ENCODE measurements at places on chromosomes 5 and 9.

DNA sequence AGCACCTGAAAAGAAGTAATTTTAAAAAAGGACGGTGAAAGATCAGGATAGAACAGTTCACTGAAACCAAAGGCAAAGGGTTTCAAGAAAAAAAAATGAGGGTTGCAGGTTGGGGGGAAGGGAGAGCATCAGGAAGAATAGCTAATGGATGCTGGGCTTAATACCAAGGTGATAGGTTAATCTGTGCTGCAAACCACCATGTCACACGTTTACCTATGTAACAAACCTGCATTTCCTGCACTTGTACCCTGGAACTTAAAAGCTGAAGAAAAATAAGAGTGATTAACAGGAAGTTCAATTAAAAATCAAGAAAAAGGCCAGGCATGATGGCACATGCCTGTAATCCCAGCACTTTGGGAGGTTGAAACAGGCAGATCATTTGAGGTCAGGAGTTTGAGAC is 44.1 kb upstream of the RNF38 start:
- DNase-seq: no peak

DNA sequence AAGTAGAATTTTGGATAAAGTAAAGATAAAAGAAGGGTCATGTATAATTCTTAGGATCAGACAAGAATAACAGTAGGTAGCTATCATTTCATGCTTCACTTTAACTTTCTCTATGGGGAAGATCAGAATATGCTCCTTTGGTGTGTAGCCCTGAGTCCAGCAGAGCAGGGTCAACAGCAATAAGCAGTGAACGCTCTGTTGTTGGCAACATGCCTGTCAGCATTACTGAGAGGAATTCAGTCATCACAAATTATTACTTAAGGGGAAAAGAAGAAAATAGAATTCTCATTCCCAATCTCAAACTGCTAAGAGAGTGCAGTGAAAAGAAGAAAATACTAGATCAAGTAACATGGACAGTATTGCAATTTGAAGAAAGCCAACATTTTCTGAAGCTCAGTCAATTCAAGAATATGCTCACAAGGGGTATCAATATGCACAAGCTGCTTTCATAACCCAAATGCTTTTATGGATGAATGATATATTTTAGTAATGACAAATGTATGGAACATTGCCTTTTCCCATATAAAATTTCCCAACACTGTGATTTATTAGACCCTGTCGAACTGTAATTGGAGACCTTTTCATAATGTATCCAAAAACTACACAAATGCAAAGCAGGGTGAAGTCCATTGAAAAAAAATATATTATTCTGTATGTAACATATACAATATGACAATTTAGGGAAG is 1359.4 kb downstream of the EFNA5 start:
- DNase-seq: no peak

DNA sequence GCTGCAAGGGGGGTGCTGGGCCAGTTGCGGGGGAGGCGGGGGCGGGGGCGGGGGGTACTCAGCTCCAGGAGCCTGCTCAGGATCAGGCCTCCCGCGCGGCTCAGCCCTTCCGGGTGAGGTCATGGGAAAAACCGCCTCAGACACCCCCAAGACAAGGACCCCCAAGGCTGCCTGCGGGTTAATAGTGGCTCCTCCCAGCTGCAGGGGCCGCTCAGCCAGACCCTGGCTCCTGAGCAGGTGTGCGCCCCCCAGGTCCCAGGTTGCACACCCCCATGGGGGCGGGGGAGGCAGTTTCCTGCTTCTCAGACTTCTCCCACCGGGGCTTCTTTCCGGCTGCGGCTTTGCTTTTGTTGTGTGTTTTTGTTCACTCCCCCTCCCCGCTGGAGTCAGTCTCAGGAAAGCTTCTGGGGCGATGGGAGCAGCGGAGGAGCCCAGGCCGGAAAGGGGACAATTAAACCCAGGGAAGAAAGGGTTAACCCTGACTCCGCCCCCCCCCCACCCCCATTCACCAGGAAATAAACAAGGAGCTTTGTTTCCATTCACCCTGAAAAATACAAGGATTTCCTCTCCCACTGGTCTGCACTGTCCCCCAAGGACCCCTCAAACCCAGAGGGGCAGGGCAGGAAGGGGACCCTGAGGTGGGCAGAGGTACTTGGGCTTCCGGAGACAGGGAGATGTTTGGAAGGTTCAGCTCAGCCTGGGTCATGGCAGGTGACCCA is 42.3 kb upstream of the NOTCH1 start:
- DNase-seq: peak; percentile 50

DNA sequence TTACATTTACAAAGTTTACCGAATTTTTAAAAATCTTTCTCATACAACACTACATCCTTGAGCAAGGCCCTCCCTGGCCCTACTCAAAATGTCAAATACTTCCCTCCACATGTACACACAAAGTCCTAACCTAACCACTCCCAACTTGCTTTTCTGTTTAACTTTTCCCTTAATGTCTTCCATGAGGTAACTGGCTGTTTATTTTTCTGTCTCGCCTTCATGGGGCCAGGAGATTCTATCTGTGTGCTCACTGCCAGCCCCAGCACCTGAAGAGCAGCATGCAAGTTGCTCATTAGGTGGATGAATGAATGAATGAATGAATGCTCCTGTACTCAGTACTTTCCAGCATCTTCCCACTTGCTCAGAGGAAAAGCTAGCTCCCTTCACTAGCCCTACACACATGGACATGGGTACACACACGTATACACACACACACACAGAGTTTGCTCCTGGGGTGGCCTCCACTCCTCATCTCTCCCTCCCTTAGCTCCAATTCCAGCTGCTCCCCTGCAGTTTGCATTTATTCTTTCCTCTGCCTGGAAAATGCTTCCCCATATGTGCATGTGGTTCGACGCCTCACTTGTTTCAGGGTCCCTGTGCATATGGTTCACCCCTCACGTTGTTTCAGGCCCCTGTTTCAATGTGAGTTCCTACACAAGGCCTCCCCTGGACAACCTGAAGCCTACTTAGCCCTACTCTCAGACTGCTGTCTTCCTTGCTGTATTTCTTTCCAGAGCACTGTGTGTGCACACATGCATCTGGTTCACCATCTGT is 165.2 kb downstream of the ROR2 start:
- no peak for DNase-seq

DNA sequence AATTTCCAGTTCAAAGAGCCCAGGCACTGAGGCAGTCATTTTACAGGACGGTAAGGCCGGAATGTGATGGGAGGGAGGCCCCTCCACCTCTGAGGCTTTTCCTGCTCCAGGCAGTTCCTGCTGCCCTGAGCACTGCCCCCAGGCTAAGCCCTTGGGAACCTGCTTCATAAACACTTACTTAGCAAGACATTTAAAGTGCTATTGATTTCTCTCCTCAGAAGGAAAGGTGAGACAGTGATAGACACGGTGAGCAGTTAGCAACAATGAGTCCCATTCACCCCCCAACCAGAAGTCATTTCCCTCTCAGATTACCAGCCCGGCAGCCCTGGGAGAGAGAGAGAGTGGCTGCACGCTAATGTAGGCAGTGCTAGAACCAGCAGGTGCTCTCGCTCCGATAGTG is 462.5 kb downstream of the SPOCK1 start:
- peak; percentile 28 for DNase-seq

DNA sequence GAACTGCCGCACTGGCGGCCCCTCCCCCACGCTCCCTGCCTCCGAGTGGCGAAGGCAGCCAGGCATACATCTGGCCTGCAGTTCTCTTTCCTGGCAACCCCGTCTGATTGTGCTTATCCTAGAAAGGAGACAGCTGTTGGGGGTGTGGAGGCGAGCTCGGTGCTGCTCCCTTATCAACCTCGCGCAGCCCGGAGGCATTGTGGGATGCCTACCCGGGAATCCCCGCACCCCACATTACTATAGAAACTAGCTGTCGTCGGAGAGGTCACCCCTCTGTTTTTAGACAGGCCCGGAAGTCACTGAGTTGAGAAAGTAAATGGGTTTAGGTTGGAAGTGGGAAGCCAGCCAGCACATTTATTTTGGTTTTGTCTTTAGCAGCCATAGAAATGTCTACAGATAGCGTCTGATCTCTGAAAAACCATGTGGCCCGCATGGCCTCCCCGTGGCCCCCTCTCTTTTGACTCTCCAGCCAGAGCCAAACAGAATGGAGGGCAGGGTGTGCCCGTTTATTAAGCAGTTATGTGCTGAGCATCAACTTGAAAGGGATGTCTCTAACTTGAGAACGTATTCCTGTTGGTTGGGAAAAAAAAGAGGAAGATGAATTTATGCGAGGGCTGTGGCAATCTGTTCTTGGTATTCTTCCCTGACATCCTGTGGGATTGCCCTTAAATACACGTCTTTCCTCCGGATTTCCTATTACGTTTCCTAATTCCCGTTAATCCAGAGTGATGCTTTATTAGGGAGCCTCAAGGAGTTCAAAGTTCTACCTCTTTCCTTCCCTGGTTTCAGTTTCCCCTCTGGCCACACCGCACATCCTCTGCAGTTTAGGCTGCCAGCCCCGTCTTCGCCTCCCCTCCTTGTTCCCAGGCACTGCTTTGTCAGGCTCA is 3.9 kb downstream of the STC2 start:
- DNase-seq: peak; percentile 76

DNA sequence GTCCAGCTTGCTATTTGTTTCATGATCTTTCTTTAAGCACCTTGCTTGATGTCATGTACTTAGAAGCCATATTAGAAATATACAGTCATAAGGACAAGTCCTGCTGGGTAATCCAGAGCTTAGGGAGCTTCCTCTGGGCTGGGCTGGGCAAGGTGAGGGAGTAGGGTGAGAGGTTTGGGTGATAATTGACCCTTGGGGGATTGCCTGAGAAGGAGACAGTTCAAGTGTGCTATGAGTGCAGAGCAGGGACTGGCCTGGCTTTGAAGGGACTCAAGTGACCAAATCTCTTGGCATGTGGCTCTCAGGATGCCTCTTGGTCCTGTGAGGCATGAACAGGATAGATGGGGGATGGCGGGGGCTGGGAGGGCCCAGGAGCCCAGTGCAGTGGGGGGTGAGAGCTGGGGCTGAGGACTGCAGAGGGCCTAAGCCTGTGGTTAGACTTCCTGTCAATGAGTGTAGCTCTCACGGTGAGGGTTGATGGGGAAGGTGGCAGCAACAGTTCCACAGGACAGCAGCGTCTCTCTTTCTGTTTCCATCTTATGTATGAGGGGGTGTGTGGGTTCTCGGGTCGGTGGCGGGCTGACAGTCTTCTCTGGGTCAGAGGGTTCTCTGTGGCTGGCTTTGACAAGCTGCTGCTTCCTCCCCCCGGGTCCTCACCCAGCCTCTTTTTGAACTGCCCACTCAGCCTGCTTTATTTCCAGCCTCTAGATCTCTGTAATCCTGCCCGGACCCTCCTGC is 53.5 kb downstream of the RGS3 start:
- no peak for DNase-seq

DNA sequence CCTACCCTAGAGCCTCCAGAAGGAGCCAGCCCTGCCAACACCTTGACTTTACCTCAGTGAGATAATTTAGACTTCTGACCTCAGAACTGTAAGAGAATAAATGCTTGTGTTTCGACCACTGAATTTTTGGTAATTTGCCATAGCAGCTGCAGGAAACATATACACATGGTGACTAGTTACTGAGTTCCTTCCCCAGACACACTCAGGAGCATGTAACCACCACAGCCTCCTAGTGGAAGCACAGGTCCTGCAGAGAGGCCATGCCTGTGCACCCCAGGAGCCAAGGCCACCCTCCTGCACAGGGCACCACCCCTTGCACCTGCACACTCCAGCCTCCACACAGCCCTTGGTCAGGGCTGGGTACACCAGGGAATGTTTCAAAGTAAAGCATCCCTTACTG is 7.6 kb upstream of the CAMSAP1 start:
- DNase-seq: peak; percentile 59

GRCh38 chr9:110303133-110303532 is 34.5 kb downstream of the TXNDC8 start:
- DNase-seq: no peak

GRCh38 chr9:73412874-73413273 is 261.2 kb downstream of the ANXA1 start:
- DNase-seq: no peak

DNA sequence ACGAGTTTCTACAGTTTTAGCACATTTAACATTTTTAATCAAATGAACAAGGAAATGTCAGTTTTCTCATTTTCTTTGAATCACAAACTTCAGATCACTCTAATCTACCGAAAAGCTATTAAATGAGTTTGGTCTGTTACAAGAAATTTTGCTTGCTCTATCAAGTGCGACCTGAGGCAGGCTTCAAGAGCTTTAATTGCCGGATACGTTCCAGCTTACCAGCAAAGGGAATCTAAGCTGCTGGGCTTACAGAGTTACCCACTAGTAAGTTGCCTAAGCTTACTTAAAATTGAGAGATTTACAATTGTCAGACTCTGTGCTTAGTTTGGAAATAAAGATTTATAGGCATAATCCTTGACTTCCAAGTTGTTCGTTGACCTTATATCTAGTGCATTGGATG is 10.6 kb downstream of the SCGB3A1 start:
- DNase-seq: no peak

DNA sequence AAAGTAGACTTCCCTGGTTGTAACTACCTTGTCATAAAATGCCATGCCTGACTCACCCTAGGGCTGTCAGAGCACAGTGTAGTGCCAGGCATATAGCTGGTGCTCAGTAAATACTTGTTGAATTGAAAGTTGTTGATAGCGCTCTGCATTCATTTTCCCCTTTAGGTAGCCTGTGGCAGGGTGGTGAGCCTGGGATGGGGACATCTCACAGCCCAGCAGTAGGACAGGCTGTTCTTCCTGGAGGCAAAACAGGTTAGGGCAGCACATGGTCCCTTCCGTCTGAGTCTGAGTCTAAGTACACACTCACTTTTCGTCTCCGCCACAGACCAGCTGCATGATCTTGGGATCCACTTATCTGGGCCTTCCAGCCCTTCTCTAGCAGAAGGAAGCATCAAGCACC is 401.9 kb downstream of the ZSWIM6 start:
- DNase-seq: no peak

- DNase-seq: peak; percentile 78
Observed at GRCh38 chr5:170638454-170639220, 134.8 kb downstream of the KCNIP1 start.

GRCh38 chr9:27924502-27924901 is 351.2 kb upstream of the C9orf72 start:
- no peak for DNase-seq

DNA sequence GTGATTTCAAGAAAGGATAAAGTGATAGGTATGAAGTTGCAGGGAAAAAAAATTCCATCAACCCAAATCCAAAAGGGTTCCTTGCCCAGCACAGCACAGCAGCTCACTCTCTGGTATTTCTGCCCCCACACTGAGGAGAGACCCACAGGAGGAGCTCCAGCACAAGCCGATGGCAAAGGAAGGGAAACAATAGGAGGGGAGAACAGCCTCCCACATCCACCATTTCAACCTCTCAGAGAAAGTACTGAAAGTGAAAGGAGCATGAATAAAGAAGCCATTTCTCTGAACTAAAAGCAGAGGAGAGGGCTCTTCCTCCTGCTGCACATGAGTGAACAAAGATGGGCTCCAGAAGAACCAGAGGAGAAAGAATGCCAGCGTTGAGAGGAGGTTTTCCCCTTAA is 54.9 kb upstream of the ZSWIM6 start:
- peak; percentile 85 for DNase-seq

- no peak for DNase-seq
Observed at GRCh38 chr9:17938035-17938655, 359.3 kb downstream of the SH3GL2 start.

Measured in dermis blood vessel endothelial cell (primary cell).